ENCODE measurements at places on chromosomes 5 and 9. TPM values are rescaled to one million over a fixed set of nuclear protein-coding genes. Genes with fewer than 3 reads are reported as not detected.

SLC6A18 gene
- not detected for polyA plus RNA-seq

GPR151 gene
- not detected for polyA plus RNA-seq

RASGEF1C gene
- not detected for polyA plus RNA-seq

GABRA1 gene
- polyA plus RNA-seq, result not detected

DNM1 gene
- 0.34 TPM for polyA plus RNA-seq

PROB1 gene
- polyA plus RNA-seq, result 0.26 TPM

TNFSF15 gene
- 0.89 TPM for polyA plus RNA-seq

SCGB3A2 gene
- not detected for polyA plus RNA-seq

NANS gene
- polyA plus RNA-seq, result 63.1 TPM

TMEM267 gene
- polyA plus RNA-seq, result 30.7 TPM

DNA sequence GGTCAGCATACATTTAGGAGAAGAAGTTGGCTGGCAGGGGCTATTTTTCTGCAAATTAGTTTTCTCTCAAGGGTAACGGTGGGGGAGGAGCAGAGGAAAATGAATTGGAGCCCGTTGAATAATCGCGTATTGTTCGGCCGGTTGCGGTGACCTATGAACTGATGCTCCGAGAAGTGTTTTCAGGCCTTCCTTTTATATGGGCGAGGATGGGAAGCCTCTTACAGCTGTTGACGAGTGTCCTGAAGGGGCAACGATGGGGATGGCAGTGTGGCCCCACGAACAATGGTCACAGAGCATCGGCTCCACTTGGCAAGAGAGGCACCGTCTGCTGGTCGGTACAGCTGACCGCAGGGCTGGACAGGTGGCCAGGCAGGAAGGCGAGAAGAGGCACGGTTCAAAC lies 400.7 kb downstream of the ZSWIM6 start:
- no peak for DNase-seq

DNA sequence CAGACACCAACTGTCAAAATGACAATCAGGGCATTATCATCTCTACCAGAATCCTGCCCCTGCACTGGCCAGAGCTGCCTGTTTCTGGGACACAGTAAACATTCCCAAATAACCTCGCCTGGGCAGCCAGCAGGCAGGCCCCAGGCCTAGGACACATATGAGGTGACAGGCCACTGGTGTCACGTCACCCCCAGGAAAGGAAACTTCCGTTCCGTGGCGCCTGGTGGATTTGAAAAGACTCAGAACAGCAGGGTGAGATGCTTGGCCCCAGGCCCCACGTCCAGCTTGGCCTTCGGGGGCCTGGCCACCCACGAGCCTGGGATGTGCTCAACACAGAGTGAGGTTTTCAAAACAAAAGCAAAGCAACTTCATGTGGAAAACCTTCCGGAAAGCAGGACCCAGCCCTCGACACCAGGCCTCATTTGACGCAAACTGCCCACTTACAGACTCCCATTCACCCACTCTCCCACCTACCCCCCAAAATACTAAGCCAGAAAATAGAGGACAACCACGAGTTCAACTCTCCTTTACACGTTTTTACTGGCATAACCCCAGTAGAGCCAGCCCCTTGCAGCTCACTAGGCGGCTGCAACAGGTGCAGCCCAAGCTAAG lies 1.2 kb downstream of the SEMA4D start:
- DNase-seq, result no peak

- no peak for DNase-seq
Observed at GRCh38 chr5:151014680-151015343, 5.6 kb upstream of the GPX3 start.

DNA sequence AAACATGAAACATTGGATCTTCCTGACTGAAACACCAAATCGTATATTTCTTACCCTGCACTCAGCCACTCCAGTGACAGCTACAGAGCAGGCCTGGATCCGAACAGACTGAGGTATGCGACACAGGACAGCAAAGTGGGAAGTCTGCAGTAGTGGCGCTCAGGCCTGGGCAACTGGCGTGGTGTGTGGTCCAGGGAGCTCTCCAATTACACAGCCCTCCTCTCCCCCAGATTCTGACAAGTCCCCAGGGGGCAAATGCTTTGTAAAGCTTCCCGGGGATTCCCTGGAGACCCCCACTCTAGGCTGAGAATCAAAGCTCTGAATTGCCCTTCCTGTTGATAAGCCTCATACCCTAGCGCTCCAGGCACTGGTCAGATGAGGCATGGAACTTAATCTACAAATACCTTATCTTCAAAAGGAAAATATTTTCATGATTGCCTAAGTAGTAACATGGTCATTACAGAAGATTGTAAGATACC lies 104.8 kb upstream of the ERCC6L2 start:
- no peak for DNase-seq

DNA sequence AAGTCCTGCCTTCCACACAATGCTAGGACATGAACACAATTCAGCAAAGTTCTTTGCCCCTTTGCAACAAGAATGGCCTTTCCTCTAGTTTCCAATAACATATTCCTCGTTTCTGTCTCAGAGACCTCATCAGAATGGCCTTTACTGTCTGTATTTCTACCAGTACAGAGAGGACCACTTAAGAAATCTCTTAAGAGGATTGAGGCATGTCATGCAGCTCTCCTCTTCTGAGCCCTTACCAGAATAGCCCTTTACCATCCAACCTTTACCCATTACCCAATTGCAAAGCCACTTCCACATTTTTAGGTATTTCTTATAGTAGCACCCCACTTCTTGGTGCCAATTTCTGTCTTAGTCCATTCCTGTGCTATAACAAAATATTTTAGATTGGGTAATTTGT lies 20.3 kb downstream of the TNPO1 start:
- DNase-seq, result no peak

DNA sequence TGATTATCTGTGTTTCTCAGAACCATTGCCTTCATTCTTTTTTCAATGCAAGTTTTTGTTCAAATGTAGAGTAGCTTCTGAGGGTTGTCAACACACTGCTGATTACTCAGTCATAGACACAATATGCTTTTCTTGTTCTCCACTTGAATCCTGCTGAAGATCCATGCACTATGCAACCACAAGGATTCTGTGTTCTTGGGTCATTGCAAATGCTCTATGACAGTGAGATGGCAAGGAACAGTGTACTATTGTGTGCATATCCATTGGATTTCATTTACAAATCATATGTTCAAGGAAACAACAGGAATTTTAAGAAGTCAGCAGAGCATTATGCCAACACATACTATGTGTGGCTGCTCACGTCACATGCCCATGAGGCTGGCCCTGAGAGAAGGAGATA lies 1590.2 kb downstream of the EFNA5 start:
- no peak for DNase-seq

- DNase-seq, result no peak
Observed at GRCh38 chr5:176818391-176819098, 8.2 kb downstream of the UNC5A start.

DNA sequence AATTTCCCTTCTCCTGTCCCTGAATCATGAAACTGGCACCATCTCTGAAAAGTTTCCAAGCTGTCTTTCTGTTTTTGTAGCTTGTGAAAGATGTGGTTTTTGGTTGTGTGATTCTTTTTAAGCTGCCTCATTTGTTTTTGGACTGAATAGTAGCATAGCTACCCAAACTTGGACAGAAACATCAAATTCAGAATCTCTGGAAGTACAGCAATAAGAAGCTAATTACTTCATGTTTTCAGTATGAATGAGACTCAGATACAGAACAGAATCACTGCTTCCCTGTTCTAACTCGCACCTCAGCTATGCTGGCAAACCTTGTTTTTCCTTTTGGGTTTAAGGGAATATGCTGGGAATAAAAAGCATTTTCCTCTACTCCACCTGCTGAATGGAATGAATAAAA lies 101.0 kb downstream of the FGF1 start:
- no peak for DNase-seq

DNA sequence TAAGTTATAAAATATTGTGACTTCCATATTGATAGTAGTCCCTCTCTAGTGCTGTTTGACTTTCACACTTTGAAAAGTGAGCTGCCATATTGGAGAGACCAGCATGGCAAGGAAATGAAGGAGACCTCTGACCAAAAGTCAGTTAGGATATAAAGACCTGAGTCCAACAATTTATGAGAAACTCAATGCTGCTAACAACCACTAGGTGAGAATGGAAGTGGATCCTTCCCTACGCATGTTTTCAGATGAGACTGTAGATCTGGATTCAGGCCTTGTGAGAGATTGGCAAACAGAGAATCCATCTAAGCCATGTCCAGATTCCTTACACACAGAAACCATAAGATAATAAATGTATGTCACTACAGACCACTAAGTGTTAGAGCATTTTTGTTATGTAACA lies 81.6 kb downstream of the CTNND2 start:
- no peak for DNase-seq

- no peak for DNase-seq
Observed at GRCh38 chr9:134538856-134539566, 102.6 kb upstream of the COL5A1 start.

- DNase-seq, result no peak
Observed at GRCh38 chr9:128145951-128146351, 3.3 kb upstream of the LCN2 start.

DNA sequence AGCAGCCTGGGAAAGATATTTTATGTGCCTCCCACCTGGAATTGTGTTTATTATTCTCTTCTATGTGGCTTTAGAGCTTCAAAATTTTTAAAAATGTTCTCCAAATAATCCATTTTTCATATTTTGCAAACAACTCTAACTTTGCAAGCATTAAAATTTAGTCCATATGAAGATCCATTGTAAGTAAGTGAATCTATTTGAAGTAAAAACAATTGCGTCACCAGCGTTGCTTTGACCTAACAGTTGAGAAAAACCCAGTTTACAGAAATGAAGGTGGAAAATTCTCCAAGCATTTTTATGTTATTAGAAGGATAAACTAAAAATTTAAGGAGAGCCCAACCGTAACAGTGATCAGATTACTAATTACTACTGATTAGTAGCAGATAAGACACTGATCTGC lies 38.9 kb upstream of the TLX3 start:
- DNase-seq, result no peak
